Sigmoid colon (tissue), 7 donors: ENCODE measurements at places on chromosomes 3 and 15. TPM values are rescaled to one million over a fixed set of nuclear protein-coding genes. Genes with fewer than 3 reads are reported as not detected.

The KIF15 gene
- 1.1 TPM for total RNA-seq

DNA sequence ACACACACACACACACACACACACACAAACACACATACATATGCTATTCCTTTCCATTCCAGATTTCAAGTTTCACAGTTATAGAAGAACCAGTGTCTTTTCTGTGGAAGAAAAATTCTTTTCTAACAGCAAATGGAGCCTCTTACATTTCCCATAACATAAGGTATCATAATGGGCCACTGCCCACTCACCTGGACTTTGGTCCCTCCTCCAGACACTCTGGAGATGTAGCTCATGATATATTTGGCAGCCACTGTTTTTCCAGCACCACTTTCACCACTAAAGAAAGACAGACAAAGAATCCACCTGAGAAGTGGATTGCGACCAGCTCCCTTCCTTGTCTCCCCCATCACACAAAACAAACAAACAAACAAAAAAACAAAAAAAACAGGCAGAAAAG lies 29.8 kb downstream of the LDHAL6B start:
- H3K36me3 ChIP-seq: no peaks in the 10 kb centered on the region
- no peak overlapping the region for H3K27ac ChIP-seq
- no peaks in the 10 kb centered on the region for H3K4me1 ChIP-seq
- H3K27me3 ChIP-seq: no peaks in the 10 kb centered on the region

GRCh38 chr3:61776390-61776789 lies 215.0 kb downstream of the PTPRG start:
- no peaks in the 10 kb centered on the region for H3K4me1 ChIP-seq
- no peak overlapping the region for H3K4me3 ChIP-seq
- H3K27ac ChIP-seq: no peak overlapping the region

DNA sequence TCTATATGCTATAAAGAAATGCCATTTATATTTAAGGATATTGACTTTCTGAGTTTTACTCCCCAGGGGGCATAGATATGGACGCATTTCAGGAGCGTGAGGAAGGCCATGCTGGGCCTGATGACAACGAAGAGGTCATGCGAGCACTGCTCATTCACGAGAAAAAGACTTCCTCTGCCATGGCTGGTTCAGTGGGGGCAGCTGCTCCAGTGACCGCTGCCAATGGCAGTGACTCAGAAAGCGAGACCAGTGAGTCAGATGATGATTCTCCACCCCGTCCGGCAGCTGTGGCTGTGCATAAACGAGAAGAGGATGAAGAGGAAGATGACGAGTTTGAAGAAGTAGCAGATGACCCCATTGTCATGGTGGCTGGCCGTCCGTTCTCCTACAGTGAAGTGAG lies 38.4 kb downstream of the GTF2E1 start:
- no peak overlapping the region for H3K4me3 ChIP-seq
- DNase-seq: no peak

GRCh38 chr3:57815036-57815435 lies 58.9 kb downstream of the SLMAP start:
- no peaks in the 10 kb centered on the region for H3K36me3 ChIP-seq
- H3K27ac ChIP-seq: no peak overlapping the region
- H3K4me3 ChIP-seq: no peak overlapping the region
- H3K27me3 ChIP-seq: no peaks in the 10 kb centered on the region
- DNase-seq: no peak
- H3K4me1 ChIP-seq: peaks cover 12% of the 10 kb centered on the region

DNA sequence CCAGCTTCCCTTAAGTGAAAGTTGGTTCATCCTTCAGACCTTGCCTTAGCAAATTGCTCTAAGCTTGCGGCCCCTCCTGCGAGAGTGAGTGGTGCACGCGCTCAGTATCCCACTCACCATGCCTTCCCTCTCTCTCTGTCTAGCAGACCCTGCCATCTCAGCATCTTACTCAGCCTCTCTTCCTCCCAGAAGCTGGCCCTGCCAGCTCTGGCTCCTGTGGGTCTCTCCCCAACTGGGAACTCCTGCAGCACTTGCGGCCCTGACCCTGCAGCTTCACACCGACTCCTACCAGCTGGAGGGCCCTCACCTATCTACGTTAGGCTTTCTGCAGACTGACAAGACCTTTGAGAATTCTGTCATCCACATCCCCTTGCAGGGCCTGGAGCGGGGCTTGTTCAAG lies 286.1 kb upstream of the TLE3 start:
- H3K4me1 ChIP-seq: no peaks in the 10 kb centered on the region
- H3K27ac ChIP-seq: no peak overlapping the region
- no peak for DNase-seq
- H3K36me3 ChIP-seq: no peaks in the 10 kb centered on the region
- no peak overlapping the region for H3K4me3 ChIP-seq
